ENCODE measurements at places on chromosomes 3 and 15. TPM values are rescaled to one million over a fixed set of nuclear protein-coding genes. Genes with fewer than 3 reads are reported as not detected.

- peaks cover 4% of the 10 kb centered on the region for H3K4me1 ChIP-seq
- no peak overlapping the region for H3K27ac ChIP-seq
- H3K27me3 ChIP-seq = no peaks in the 10 kb centered on the region
- H3K4me3 ChIP-seq = no peak overlapping the region
- peaks cover 33% of the 10 kb centered on the region for H3K36me3 ChIP-seq
- peak; percentile 30 for DNase-seq
Measured at GRCh38 chr3:167684388-167684993, 30.7 kb upstream of the WDR49 start.

GRCh38 chr3:149151843-149152242 is 22.4 kb downstream of the HPS3 start:
- no peak for DNase-seq
- H3K27me3 ChIP-seq = no peaks in the 10 kb centered on the region
- no peak overlapping the region for H3K4me3 ChIP-seq
- H3K27ac ChIP-seq = no peak overlapping the region

DNA sequence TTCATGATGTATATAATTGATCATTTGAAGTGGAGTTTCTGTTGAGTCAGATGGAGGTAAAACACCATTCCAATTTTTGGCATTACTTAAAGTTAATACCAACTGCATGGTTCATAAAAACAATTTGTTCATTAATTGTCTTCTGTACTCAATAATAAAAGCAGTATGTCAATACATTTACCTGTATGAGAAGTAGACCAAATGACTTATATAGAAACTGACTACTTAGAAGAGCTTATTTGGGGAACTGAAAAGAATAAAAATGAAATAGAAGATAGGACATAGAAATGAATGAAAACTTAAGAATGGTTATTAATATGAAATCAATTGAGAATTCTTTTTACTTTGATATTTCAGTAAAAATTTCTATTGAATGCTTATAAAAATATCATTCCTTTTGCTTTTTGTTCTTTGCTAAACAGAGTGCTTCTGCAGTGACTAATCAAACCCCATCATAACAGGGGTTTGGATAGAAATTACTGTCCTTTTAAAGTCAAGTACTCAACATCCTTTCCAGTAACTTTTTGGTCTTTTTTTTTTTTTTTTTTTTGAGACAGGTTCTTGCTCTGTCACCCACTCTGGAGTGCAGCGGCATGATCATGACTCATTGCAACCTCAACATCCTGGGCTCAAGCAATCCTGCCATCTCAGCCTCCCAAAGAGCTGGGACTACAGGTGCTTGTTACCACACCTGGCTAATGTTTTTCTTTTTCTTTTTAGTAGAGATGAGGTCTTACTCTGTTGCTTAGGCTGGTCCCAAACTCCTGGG is 6.5 kb upstream of the CRYBG3 start:
- peaks cover 28% of the 10 kb centered on the region for H3K4me1 ChIP-seq
- peak overlapping the region; percentile 62 for H3K27ac ChIP-seq
- DNase-seq = peak; percentile 71
- no peak overlapping the region for H3K4me3 ChIP-seq
- peaks cover 4% of the 10 kb centered on the region for H3K27me3 ChIP-seq

DNA sequence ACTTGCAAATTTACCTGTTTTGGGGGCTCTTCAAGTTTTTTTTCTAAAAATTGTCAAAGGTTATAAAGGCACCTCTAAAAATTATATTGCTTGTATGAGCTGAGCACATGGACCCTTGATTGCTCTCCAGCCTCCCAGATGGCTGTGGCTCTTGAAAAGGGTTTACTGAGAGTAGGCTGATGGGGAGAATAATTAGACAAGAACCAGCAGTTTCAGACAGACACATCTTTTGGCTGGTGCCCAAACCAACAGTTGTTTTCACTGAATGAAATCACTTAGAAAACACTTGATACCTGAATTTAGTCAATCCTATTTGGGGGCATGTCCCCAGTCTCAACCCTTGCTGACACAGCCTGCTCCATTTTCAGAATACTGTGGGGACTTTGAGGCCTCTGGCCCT is 217.6 kb downstream of the KBTBD8 start:
- no peak overlapping the region for H3K4me3 ChIP-seq
- H3K27me3 ChIP-seq = no peaks in the 10 kb centered on the region
- no peaks in the 10 kb centered on the region for H3K4me1 ChIP-seq
- no peak for DNase-seq
- no peak overlapping the region for H3K27ac ChIP-seq
- H3K36me3 ChIP-seq = no peaks in the 10 kb centered on the region

DNA sequence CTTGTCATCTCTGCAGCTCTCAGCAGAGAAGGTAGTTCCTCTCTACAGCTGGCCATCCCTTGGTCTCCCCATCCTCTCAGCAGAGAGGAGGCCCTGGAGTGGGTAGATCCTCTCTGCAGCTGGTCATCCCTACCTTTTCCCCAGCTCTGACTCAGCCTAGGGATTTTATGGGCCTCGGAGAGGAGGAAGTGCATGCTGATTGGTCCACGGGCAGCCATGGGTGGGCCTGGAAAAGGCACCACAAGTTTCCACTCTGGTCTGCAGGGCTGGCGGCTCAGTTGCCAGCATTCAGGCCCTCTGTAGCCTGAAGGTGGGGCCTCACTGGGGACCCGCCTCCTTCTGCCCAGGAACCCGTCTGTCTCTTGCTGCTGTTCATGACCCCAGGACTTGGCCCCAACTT is 36.9 kb downstream of the NR1D2 start:
- H3K4me3 ChIP-seq = no peak overlapping the region
- no peaks in the 10 kb centered on the region for H3K4me1 ChIP-seq
- no peaks in the 10 kb centered on the region for H3K27me3 ChIP-seq

GRCh38 chr3:69848113-69848512 is 108.8 kb downstream of the MITF start:
- no peaks in the 10 kb centered on the region for H3K27me3 ChIP-seq
- H3K4me3 ChIP-seq = no peak overlapping the region
- no peaks in the 10 kb centered on the region for H3K36me3 ChIP-seq
- DNase-seq = no peak
- H3K4me1 ChIP-seq = no peaks in the 10 kb centered on the region

DNA sequence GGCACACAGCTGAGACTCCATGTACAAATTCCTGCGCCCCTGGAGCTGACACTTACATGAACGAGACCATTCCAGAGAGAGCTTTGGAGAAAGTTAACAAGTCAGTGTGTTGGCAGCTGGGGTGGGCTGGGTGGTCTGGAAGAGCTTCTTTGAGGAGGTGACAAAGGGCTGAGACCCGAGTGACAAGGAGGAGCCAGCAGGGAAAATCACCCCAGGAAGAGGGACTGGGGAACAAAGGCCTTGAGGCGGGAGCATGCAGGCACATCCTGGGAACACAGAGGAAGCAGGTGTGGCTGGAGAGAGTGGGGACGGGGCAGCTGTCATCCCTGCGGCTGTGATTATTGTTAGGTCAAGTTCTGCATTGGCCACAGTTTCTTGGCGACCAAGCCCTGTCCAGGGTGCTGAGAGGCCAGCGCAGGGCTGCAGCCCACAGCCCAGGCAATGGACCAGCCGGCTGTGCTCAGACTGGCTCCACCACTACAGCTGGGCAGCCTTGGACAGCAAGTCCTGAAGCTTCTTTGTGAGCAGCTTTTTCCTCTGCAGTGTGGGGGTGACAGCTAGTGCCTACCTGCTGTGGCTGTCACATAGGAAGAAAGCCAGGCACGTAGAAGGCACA is 34.2 kb upstream of the PRR23E start:
- no peaks in the 10 kb centered on the region for H3K36me3 ChIP-seq
- no peaks in the 10 kb centered on the region for H3K4me1 ChIP-seq
- H3K4me3 ChIP-seq = no peak overlapping the region
- no peaks in the 10 kb centered on the region for H3K27me3 ChIP-seq
- DNase-seq = no peak

GRCh38 chr3:28068342-28068741 is 173.1 kb upstream of the CMC1 start:
- H3K27ac ChIP-seq = no peak overlapping the region
- no peak overlapping the region for H3K4me3 ChIP-seq
- no peaks in the 10 kb centered on the region for H3K27me3 ChIP-seq
- DNase-seq = no peak

GRCh38 chr3:194312743-194313281 is 38.3 kb downstream of the CPN2 start:
- H3K36me3 ChIP-seq = peaks cover 25% of the 10 kb centered on the region
- DNase-seq = no peak
- peaks cover 15% of the 10 kb centered on the region for H3K27me3 ChIP-seq
- H3K4me1 ChIP-seq = peaks cover 79% of the 10 kb centered on the region
- no peak overlapping the region for H3K27ac ChIP-seq

GRCh38 chr15:64574301-64575017 is 114.1 kb downstream of the ZNF609 start:
- H3K36me3 ChIP-seq = peaks cover 7% of the 10 kb centered on the region
- H3K27ac ChIP-seq = no peak overlapping the region
- DNase-seq = no peak
- peaks cover 20% of the 10 kb centered on the region for H3K4me1 ChIP-seq
- H3K4me3 ChIP-seq = no peak overlapping the region

DNA sequence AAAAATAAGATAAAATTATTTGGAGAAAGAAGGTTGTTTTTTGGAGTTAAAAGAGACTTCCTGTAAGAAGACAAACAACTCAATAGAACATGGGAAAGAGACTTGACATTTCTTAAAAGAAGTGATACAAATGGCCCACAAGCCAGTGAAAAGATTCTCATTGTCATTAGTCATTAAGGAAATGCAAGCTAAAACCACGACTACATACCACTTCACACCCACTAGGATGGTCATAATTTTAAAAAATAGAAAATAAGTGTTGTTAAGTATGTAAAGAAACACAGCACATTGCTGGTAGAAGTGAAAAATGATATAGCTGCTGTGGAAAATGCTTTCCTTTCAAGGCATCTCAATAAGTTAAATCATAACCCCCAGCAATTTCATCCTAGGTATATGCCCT is 44.4 kb upstream of the GK5 start:
- peaks cover 2% of the 10 kb centered on the region for H3K27me3 ChIP-seq
- no peak for DNase-seq
- peaks cover 15% of the 10 kb centered on the region for H3K36me3 ChIP-seq
- H3K4me1 ChIP-seq = peaks cover 48% of the 10 kb centered on the region
- H3K27ac ChIP-seq = peak overlapping the region; percentile 85
- H3K4me3 ChIP-seq = no peak overlapping the region

- H3K36me3 ChIP-seq = no peaks in the 10 kb centered on the region
- no peak for DNase-seq
- H3K27me3 ChIP-seq = peaks cover 38% of the 10 kb centered on the region
Measured at GRCh38 chr3:18988614-18989229, 159.6 kb upstream of the KCNH8 start.

DNA sequence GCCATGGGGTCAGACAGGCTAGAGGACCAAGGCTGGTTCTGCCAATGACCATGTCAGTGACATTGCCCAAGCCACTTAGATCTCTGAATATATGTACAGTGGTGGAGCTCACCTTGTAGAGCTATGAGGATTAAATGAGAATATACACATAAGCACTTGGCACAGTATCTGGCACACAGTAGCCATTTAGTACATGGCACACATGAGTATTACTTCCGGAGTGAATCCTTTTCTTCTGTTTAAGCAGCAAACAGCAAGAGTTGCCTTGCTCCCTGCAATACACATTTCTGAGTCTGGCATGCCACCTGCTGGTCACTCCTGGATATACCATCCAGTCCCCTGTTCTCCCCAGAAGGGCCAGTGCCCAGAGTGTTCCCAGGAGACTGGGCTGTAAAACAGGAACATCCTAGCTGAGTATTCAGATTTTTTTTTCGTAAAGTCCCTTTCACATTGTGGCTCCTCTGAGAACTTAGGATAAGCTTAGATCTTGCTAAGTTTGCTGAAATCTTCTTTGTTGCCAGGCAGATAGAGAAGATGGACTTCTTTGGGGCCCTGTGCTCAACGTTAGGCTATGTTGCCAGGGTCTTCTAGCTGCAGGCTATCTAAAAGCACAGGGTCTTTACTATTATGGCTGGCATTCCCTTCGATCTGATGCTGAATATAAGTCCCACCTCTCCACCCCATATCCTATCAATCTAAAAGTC is 203.4 kb downstream of the ADAMTS9 start:
- no peak overlapping the region for H3K4me3 ChIP-seq
- H3K4me1 ChIP-seq = peaks cover 6% of the 10 kb centered on the region
- H3K27ac ChIP-seq = no peak overlapping the region

GRCh38 chr15:48533982-48534381 is 111.5 kb downstream of the FBN1 start:
- no peak overlapping the region for H3K4me3 ChIP-seq
- peaks cover under 1% of the 10 kb centered on the region for H3K27me3 ChIP-seq
- no peaks in the 10 kb centered on the region for H3K36me3 ChIP-seq
- H3K4me1 ChIP-seq = no peaks in the 10 kb centered on the region

DNA sequence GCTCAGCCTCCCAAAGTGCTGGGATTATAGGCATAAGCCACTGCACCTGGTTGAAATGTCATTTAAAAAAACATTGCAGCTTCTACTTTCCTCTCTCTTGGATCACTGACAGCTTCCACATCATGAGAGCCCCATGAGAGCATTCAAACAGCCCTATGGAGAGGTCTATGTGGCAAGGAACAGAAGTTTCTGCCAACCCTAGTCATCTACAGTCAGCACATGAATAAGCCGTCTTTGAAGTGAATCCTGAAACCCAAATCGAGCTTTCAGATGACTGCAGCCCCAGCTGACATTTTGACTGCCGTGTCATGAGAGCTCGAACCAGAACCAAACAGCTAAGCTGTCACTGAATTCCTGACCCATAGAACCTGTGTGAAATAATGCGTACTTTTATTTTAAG is 39.8 kb downstream of the CD200R1L start:
- no peak overlapping the region for H3K4me3 ChIP-seq
- no peaks in the 10 kb centered on the region for H3K27me3 ChIP-seq
- H3K27ac ChIP-seq = no peak overlapping the region
- H3K36me3 ChIP-seq = no peaks in the 10 kb centered on the region
- no peak for DNase-seq

GRCh38 chr3:31862666-31863279 is 118.3 kb downstream of the OSBPL10 start:
- no peak overlapping the region for H3K4me3 ChIP-seq
- DNase-seq = no peak
- no peak overlapping the region for H3K27ac ChIP-seq
- no peaks in the 10 kb centered on the region for H3K36me3 ChIP-seq
- no peaks in the 10 kb centered on the region for H3K4me1 ChIP-seq

GRCh38 chr15:99542828-99543227 is 23.0 kb upstream of the MEF2A start:
- H3K36me3 ChIP-seq = no peaks in the 10 kb centered on the region
- no peaks in the 10 kb centered on the region for H3K27me3 ChIP-seq
- H3K27ac ChIP-seq = no peak overlapping the region
- no peak for DNase-seq

- no peak for DNase-seq
- H3K36me3 ChIP-seq = no peaks in the 10 kb centered on the region
- H3K27me3 ChIP-seq = no peaks in the 10 kb centered on the region
- no peak overlapping the region for H3K27ac ChIP-seq
Measured at GRCh38 chr3:21803604-21804003, 52.6 kb upstream of the ZNF385D start.

Gene CCR3
- 1.9 TPM for total RNA-seq

Gene PSTPIP1
- total RNA-seq = 181 TPM

Gene ALG1L2
- 0.70 TPM for total RNA-seq

Gene PLAAT1
- not detected for total RNA-seq

Gene TMCO5A
- not detected for total RNA-seq

Gene GOLGA6L22
- total RNA-seq = not detected

Data from activated CD4-positive, alpha-beta memory T cell treated with anti-CD3 and anti-CD28 coated beads, Interleukin-2, amount 10 ng/mL, durations not matched to agents 7 days and 5 days (primary cell).